ENCODE measurements at places on chromosomes 11 and 22. TPM values are rescaled to one million over a fixed set of nuclear protein-coding genes. Genes with fewer than 3 reads are reported as not detected.
A peak's percentile ranks its signal among the peaks of the same experiment; 100 is the strongest.

The FXYD6 gene
- total RNA-seq, result 0.10 TPM

The UBQLNL gene
- 0.69 TPM for total RNA-seq

The DLG2 gene
- 3.8 TPM for total RNA-seq

The ACTN3 gene
- not detected for total RNA-seq

The KRTAP5-3 gene
- total RNA-seq, result not detected

The SEPTIN5 gene
- total RNA-seq, result not detected

The MRGPRX3 gene
- not detected for total RNA-seq

The PLAAT2 gene
- 0.51 TPM for total RNA-seq

The IFITM1 gene
- total RNA-seq, result 365 TPM

The OR10A3 gene
- not detected for total RNA-seq

The OR5F1 gene
- not detected for total RNA-seq

- no peak for DNase-seq
Measured at GRCh38 chr22:19130959-19131684, at the start of gene TSSK2. Gene TSSK2, plus strand, starts transcription at chr22:19131308. Its CDS starts 92 bp downstream, at chr22:19131400.

- peak; percentile 50 for DNase-seq
Measured at GRCh38 chr11:128884703-128885338, 6.3 kb upstream of the KCNJ5 start.

DNA sequence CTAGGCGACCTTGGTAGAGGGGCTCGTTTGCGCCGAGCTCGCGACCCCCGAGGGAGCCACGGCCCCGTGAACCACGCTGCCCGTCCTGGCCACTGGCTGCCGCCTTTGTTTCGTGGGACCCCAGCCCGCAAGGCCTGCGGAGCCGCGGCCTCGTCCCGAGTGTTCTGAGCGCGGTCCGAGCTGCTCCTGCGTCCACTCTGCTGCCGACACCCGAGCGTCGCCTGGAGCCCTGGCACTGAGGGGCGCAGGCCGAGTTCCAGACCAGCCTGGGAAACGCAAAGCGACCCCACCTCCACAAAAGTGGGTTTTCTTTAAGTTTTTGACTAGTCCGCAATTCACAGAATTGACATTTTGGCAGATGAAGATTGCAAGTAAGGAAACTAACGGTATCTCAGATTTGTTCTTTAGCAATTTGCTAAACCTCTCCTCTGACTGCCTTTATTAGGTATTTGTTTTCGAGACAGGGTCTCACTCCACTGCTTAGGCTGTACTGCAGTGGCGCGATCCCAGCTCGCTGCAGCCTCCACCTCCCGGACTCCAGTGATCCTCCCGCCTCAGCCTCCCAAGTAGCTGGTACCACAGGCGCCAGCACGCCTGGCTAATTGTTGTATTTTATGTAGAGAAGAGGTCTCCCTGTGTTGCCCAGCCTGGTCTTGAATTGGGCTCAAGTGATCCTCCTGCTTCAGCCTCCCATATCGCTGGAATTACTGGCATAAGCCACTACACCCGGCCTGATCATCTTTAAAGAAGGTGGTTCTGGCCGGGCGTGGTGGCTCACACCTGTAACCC lies 879 bp upstream of the RNH1 start:
- DNase-seq, result no peak

GRCh38 chr11:71301046-71301857 lies 48.9 kb upstream of the SHANK2 start:
- DNase-seq, result no peak

- DNase-seq, result no peak
Measured at GRCh38 chr11:100777103-100777502, 90.0 kb downstream of the ARHGAP42 start.

DNA sequence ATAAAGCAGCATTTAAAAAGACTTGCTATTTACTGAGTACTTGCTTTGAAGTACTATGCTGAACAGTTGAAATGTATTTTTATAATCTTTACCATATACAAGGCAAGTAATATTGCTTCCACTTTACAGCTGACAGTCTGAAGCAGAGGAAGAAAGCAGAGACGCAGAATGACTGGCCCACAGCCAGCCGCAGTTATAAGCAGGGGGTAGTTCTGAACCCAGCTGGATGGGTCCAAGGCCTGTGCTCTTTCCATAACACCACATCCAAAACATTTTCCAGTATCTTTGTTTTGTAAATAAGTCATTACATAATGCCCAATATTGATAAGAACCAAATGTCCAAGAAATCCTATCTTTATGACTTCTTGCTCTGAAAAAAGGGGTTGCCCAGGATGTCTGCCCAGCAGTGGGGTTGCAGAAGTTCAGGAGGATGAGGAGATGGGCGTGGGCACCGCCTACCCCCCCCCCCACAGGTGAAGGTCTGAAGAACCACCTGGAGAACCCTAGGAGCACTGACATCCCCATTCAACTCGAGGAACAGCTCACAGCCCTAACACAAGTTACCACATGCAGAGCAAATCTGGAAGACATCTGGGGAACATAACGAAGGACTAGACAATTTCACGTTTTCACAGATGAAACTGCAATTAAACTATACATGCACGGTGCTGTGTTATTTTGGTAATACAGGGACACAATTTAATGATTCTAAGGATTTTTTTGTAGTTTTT lies 24.2 kb upstream of the YPEL1 start:
- no peak for DNase-seq

GRCh38 chr22:45888221-45889092 lies 88.5 kb downstream of the WNT7B start:
- no peak for DNase-seq

DNA sequence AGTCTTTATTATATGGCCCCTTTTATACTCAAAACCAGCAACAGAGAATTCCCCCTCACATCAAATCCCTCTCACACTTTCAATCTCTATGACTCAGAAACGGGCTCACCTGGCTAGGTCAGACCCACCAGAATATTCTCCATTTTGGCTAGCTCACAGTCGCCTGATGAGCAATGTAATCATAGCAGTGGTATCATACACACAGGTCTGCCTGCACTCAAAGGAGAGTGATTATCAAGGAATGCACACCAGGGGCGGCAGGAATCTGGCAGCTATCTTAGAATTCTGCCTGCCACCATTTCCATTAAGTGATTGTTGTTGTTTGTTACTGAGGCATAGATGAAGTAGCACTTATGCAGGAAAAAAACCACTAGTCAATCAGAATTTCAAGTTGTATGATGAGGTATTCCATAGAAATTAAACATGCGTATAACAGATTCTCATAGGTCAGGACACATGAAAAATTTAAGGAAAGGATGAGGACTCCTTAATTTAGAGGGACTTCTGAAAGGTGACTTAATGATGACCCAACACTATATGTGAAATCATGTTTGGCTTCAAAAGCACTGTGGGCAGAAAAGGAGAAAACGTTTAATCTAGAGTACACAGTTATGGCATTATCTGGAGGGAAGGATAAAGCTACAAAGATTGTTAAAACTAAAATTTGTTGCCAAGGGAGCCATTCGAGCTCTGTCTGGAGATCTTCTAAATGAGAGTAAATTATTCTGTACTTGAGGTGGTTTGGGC lies 185.8 kb upstream of the DDI1 start:
- DNase-seq, result no peak

GRCh38 chr11:75270896-75271418 lies 30.4 kb downstream of the TPBGL start:
- no peak for DNase-seq

DNA sequence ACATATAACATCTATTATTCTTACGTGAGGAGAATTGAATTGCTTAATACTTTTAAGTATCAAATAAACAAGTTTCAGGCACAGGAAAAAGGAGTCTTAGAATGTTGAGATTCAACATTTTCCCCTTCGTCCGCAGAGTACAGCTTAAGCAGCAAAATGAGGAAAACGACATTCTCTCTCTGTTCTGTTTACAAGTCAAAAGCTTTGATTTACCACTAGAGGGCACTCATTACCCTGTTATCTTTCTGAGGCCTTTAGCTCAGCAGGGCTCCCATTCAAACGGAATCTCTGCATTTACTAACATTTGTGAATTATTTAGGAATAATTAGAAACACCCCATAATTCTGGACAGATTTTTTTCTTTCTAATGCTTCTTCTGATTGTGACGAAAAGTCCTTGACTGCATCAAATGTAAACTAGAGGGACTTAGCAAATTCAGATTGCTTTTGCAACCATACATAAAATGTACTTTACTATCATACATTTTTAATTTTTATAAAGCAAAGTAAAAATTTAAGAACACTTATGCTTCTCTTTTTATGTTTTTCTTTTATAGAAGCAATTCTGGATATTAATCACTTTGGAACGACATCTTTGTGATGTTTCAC lies 75.0 kb downstream of the JRKL start:
- DNase-seq, result no peak

- no peak for DNase-seq
Measured at GRCh38 chr11:30543066-30543465, 43.1 kb downstream of the MPPED2 start.

DNA sequence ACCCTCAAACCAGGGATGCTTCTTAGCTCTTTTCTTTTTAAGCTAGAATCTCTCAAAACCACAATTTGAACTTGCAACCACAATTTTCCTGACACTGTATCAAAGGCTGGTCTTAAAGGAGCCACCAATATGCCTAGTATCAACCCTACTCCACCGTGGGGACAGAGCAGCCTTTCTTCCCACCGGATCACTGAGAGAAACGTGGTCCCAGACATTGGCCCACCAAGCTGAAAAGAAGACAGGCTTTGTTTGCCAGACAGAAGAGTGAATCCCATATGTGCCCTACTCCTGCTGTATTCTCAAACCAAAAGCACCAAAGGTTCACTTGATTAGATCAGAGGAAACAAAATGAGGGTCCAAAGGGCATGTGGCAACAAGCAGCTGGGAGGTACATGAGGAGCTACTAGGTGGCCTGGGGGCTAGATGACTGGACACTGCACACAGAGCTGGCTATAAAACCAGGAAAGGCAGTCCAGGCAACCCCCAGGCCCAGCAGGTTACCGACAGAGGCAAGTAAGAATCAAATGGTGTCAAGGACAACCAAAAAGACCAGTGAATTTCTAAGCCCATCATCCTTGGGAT lies 3.6 kb upstream of the VWCE start:
- DNase-seq, result no peak

- no peak for DNase-seq
Measured at GRCh38 chr11:129277198-129277843, 85.2 kb upstream of the ARHGAP32 start.

DNA sequence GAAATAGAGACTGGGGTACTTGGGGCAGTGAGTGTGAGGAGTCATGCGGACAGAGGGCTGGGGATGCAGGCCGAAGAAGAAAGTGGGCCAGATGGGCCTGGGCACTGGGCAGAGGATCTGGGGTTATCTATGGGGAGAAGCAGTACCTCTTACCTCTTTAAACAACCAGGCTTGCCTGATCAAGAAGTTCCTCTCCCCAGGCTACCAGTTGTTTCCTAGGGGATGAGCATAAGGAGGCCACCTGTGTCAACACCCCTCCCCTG lies 98.4 kb upstream of the PITPNB start:
- no peak for DNase-seq

DNA sequence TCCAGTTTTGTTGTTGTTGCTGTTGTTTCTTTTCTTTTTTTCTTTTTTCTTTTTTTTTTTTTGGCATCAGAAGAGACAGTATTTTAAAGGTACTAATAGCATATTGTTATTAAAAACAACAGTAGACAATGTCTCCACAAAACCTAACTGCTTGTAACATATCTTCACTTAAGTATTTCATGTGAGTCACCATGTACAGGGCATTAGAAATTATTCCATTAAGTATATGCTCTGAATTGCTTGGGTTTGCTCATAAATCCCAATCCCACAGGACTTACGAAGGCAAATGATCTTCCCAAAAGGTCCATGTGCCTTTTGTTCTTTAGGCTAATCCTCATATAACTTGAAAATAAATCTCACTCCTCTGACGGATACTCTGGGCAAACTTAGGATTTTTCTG lies 35.9 kb downstream of the MAP6 start:
- no peak for DNase-seq

- no peak for DNase-seq
Measured at GRCh38 chr11:34754171-34754823, 133.4 kb downstream of the EHF start.

GRCh38 chr22:41147722-41148121 lies 55.3 kb downstream of the EP300 start:
- DNase-seq, result no peak

- DNase-seq, result no peak
Measured at GRCh38 chr11:57421805-57422204, 5.1 kb downstream of the SLC43A3 start.

DNA sequence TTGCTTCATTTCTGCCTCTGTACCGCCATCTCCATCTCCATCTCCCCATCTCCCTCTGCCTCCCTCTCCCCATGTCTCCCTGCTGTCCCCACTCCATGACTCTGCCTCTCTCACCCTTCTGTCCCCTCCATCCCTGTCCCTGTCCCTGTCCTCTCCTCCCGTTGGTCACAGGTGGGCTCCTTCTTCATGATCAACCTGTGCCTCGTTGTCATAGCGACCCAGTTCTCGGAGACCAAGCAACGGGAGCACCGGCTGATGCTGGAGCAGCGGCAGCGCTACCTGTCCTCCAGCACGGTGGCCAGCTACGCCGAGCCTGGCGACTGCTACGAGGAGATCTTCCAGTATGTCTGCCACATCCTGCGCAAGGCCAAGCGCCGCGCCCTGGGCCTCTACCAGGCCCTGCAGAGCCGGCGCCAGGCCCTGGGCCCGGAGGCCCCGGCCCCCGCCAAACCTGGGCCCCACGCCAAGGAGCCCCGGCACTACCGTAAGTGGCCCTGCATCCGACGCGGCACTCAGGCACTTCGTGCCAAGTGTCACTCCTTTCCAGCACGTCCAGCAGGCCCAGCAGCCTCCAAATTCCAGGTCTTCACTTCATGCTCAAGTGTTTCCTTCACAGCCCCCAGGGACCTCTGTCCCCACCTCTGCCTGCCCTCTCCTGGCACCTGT lies 76.0 kb downstream of the CACNA1I start:
- DNase-seq, result no peak

DNA sequence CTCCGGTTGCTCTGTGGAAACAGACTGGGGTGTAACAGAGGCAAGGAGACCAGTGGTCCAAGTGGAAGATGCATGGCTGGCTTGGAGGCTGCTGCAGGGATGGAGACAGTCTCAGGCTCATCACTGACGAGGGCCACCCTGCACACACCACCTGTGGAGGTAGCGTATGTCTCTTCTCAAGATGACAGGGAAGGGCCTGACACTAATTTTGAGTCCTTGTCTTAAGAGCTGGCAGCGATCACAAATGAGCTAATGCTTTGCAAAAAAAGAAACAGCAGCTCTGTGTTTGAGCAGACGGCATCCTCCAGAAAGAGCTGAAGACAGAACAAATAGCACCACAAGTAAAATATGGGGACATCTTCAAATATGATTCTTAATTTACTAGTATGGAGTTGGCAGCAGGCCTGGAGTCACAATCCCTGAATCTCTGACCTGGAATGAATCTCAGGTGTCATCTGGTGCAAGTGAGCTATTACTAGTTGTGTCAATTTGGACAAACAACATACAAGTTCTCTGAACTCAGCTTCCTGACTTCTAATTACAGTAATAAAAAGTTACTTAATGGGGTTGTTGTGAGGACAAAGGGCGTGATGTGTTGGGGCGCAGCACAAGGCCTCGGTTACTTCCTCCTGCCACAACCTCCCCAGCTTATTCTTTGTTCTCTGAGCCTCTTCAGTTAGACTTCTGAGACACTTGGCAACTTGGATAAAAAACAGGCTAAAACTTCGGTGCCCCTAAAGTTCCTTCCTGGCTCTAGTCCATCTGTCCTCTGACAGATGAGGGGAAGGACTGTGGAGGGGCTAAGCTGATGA lies 95.2 kb upstream of the BID start:
- DNase-seq, result no peak

Measured in naive thymus-derived CD4-positive, alpha-beta T cell (primary cell).